ENCODE measurements at places on chromosomes 1 and 21.
A peak's percentile ranks its signal among the peaks of the same experiment; 100 is the strongest.

- no peak overlapping the region for H3K4me3 ChIP-seq
- no peaks in the 10 kb centered on the region for H3K4me1 ChIP-seq
- no peak overlapping the region for H3K27ac ChIP-seq
- H3K36me3 ChIP-seq, result no peaks in the 10 kb centered on the region
Observed at GRCh38 chr1:119186471-119186870, 46.0 kb upstream of the WARS2 start.

DNA sequence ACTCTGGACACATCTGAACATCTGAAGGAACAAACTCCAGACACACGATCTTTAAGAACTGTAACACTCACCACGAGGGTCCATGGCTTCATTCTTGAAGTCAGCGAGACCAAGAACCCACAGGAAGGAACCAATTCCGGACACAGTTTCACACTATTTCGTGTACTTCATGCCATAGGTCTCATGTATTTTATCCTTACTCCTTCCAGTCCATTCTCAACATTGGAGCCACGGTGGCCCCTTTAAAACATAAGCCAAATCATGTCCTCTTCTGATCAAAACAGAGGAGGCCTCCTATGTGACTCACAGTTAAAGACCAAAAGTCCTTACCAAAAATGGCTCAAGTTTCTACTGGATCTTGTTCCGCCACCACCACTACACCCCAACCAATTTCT is 29.8 kb upstream of the RCOR3 start:
- H3K27me3 ChIP-seq, result no peaks in the 10 kb centered on the region
- no peak overlapping the region for H3K27ac ChIP-seq
- no peak for ATAC-seq

- H3K4me3 ChIP-seq, result peak overlapping the region; percentile 89
- no peaks in the 10 kb centered on the region for H3K36me3 ChIP-seq
- peak overlapping the region; percentile 98 for H3K27ac ChIP-seq
- no peaks in the 10 kb centered on the region for H3K4me1 ChIP-seq
- peak; percentile 88 for ATAC-seq
- H3K27me3 ChIP-seq, result no peaks in the 10 kb centered on the region
Observed at GRCh38 chr1:50977575-50978143, 7.6 kb downstream of the CDKN2C start.

DNA sequence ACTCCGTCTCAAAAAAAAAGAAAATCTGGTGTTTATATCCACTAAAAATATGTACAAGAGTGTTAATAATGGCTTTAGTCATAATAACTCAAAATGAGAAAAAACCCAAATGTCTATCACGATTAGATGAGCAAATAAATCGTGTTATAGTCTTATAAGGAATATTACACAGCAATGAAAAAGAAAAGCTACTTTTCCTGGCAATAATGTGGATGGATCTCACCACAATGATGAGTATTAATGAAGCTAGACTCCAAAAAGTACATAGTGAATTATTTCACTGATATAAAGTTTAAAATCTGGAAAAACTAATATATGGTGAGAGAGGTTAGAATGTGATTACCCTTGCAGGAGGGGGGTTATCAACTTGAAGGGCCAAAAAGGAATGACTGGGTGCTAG is 9.7 kb downstream of the CD244 start:
- H3K27me3 ChIP-seq, result peaks cover 4% of the 10 kb centered on the region
- H3K4me1 ChIP-seq, result no peaks in the 10 kb centered on the region
- H3K4me3 ChIP-seq, result no peak overlapping the region
- no peaks in the 10 kb centered on the region for H3K36me3 ChIP-seq

GRCh38 chr1:97870589-97870988 is 50.2 kb downstream of the DPYD start:
- H3K27me3 ChIP-seq, result no peaks in the 10 kb centered on the region
- H3K36me3 ChIP-seq, result no peaks in the 10 kb centered on the region
- H3K4me3 ChIP-seq, result no peak overlapping the region
- H3K27ac ChIP-seq, result no peak overlapping the region
- H3K4me1 ChIP-seq, result no peaks in the 10 kb centered on the region

GRCh38 chr1:189929501-189930099 is 548.1 kb downstream of the BRINP3 start:
- ATAC-seq, result no peak
- H3K36me3 ChIP-seq, result no peaks in the 10 kb centered on the region

GRCh38 chr1:1122078-1122811 is 6.4 kb upstream of the C1orf159 start:
- H3K27ac ChIP-seq, result peak overlapping the region; percentile 11
- H3K4me1 ChIP-seq, result peaks cover 6% of the 10 kb centered on the region
- H3K4me3 ChIP-seq, result no peak overlapping the region
- no peaks in the 10 kb centered on the region for H3K36me3 ChIP-seq

DNA sequence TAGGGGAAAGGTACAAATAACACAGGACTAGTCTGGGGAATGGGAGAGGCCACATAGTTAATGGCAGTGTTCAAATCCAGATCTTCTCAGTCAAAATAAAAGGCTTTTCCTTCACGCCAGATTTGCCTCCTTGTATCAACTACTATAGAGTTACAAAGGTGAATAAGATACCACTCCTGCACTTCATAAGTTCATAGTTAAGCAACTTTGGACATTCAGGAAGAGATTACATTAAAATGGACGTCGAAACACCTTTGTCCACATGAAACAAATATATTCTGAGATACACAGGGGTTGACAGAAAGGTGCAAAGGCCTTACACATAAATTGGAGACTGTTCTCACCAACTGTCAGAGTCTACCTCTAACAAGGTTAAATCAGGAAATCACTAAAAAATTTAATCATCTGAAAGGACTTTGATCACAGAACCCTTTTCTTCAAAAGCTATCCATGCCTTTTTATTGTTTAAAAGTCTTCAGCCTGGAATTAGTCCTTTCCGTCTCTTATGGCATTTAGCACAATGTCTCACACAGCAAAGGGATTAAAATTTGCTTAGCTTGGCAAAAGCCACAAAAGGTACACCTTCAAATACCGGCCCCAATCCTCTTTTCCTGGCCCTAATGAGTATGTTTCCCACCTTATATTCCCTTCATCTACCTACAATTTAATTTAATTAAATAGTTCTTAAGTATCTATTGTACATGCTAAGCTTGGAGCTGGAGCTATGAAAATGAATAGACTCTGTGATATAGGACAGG is 8.1 kb downstream of the F5 start:
- H3K36me3 ChIP-seq, result no peaks in the 10 kb centered on the region
- ATAC-seq, result no peak
- H3K27ac ChIP-seq, result no peak overlapping the region
- no peak overlapping the region for H3K4me3 ChIP-seq
- H3K27me3 ChIP-seq, result peaks cover 16% of the 10 kb centered on the region

GRCh38 chr1:110083866-110084226 is 13.4 kb upstream of the ALX3 start:
- H3K36me3 ChIP-seq, result no peaks in the 10 kb centered on the region
- peaks cover 28% of the 10 kb centered on the region for H3K27me3 ChIP-seq
- peak overlapping the region; percentile 57 for H3K4me3 ChIP-seq
- peak overlapping the region; percentile 87 for H3K27ac ChIP-seq

All from gastroesophageal sphincter (tissue), 4 donors.